ENCODE measurements at places on chromosomes 13 and 19.

DNA sequence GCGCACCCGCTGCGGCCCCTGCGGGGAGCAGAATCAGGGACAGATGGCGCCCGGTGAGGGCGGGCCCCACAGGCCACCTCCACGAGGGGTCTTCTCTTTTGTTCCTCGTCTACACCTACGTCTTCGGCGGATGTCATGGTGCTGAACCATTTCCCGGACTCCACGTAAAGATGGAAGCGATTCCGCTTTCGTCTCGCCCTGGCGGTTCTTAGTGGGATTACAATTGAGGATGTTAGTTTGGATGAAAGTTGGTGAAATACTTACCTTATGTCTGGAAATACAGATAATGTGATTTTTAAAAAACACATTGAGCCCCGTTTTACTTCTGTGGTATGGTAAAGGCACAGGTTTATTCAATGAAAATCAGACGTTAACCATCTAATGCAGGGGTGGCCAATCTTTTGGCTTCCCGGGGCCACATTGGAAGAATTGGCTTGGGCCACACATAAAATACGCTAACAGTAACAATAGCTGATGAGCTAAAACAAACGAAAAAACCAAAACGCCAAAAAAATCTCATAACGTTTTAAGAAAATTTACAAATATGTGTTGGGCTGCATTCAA lies 1.4 kb upstream of the ZMYM5 start:
- peak; percentile 77 for DNase-seq

GRCh38 chr13:30708541-30708940 lies 26.8 kb upstream of the ALOX5AP start:
- no peak for DNase-seq

- DNase-seq, result no peak
These were observed 1824.2 kb downstream of the OLFM4 start for GRCh38 chr13:54852831-54853230.

DNA sequence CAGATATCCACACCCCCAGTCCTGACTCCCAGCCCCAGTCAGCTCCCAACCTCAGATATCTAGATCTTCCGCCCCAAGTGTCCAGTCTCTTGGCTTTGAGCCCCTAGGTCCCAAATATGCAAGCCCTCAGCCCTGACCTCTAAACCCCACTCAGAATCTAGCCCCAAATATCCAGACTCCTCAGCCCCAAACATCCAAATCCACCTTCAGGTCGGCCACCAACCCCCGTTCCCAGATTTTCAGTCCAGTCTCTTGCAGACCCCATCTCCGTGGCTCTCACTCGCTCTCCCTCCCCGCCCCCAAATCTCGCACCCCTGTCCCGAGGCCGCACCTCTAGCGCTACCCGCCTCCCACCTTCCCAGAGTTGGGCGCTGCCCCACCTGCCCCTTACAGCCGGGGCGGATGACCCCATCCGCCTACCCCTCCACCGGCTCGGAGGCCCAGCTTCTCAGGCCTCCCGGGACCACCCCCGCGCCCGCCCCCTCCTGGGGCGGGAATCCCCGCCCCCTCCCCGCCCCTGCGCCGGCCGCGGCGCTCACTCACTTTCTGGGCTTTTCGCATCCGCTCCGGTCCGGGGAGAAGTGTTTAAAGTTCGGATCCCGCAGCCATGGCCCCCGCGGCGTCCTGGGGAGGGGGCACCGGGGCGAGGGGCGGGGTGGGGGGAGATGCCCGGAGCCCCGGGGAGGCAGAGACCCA lies 604 bp downstream of the ERFL start:
- no peak for DNase-seq

GRCh38 chr13:108560093-108560492 lies 69.3 kb upstream of the MYO16 start:
- peak; percentile 14 for DNase-seq

GRCh38 chr19:489418-490196 lies 6.7 kb upstream of the MADCAM1 start:
- no peak for DNase-seq

- no peak for DNase-seq
These were observed 130.0 kb downstream of the CYSLTR2 start for GRCh38 chr13:48783695-48784230.

DNA sequence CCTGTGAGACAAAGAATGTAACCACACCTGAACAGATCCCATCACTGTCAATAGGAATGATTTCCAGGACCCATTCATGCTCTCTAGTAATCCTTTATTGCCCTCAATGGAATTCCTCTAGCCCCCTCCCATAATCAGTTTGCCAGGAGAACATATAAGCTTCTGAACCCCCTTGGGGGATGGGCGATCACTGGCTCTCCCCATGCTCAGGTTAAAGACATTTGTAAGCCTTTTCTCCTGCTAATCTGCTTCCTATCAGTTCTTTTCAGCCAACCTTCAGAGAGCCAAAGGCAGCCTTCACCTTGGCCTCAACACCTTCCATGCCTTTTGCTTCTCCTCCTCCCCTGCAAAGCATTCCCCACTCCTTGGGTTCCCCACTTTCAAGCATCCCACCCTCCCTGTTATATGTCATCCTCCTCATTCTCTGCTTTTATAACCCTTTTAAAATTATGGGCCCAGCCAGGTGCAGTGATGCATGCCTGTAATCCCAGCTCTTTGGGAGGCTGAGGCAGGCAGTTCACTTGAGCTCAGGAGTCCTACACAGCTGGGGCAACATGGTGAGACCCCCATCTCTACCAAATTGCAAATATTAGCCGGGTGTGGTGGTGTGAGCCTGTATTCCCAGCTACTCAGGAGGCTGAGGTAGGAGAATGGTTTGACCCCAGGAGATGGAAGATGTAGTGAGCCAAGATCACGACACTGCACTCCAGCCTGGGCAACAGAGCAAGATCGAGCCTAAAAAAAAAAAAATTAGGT lies 12.4 kb downstream of the DPRX start:
- no peak for DNase-seq

- no peak for DNase-seq
These were observed 404.7 kb downstream of the IRS2 start for GRCh38 chr13:109381546-109382180.

DNA sequence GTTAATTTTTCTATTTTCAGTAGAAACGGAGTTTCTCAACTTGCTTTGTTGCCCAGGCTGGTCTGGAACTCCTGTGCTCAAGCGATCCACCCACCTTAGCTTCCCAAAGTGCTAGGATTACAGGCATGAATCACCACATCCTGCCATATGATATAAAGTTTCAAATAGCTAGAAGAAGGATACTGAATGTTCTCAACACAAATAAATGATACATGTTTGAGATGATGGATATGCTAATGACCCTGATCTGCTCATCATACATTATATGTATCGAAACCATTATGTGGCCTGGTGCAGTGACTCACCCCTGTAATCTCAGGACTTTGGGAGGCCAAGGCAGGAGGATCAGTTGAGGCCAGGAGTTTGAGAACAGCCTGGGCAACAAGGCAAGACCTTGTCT lies 11.5 kb downstream of the CIB3 start:
- DNase-seq, result no peak
